ENCODE measurements at places on chromosomes 16 and 17.
A peak's percentile ranks its signal among the peaks of the same experiment; 100 is the strongest.

DNA sequence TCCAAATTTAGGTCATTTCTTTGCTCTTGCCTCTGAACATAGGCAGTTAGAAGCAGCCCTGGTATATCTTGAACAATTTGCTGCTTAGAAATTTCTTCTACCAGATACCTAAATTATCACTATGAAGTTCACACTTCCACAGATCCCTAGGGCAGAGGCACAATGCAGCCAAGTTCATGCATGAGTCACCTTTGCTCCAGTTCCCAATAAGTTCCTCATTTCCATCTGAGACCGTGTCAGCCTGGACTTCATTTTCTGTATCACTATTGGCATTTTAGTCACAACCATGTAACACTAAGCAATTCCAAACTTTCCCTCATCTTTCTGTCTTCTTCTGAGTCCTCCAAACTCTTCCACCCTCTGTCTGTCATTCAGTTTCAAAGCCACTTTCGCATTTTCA, 45.0 kb downstream of the KCNJ16 start:
- no peak for DNase-seq

GRCh38 chr16:11264155-11264832, 4.8 kb downstream of the TNP2 start:
- DNase-seq: no peak

DNA sequence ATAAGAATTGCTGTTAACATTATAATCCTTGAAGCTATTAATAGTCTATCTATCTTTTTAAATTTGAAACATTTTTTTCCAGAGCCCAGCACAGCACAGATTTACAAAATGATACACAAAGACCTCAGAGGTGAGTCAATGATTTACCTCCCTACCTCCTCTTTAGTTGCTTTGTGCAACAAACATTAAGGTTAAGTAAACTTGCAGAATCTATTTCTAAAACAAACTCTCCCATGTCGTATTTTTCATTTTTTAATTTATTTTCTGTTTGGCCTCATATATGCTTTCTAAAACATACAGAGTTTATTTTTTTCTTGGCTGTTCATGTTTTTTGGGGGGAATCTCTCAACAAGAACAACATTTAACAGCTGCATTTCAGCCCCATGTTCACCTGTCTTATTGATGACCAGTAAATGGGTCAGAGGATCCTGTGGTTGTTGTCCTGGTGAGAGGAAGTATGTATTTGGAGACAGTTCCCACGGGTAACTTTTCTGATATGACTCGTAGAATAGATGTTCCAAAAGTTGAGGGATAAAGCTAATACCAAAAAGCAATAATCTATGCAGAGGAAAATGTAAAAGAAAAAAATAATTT, 42.6 kb downstream of the ABCA9 start:
- no peak for DNase-seq

- DNase-seq: peak; percentile 24
These were observed 215.6 kb downstream of the GRIN2A start for GRCh38 chr16:9966569-9967157.

- DNase-seq: peak; percentile 49
These were observed 6.0 kb downstream of the LYRM1 start for GRCh38 chr16:20906341-20907255.

GRCh38 chr16:2319606-2320005, 20.9 kb downstream of the ABCA3 start:
- DNase-seq: no peak

- DNase-seq: no peak
These were observed 26.5 kb upstream of the SBK1 start for GRCh38 chr16:28265822-28266221.

DNA sequence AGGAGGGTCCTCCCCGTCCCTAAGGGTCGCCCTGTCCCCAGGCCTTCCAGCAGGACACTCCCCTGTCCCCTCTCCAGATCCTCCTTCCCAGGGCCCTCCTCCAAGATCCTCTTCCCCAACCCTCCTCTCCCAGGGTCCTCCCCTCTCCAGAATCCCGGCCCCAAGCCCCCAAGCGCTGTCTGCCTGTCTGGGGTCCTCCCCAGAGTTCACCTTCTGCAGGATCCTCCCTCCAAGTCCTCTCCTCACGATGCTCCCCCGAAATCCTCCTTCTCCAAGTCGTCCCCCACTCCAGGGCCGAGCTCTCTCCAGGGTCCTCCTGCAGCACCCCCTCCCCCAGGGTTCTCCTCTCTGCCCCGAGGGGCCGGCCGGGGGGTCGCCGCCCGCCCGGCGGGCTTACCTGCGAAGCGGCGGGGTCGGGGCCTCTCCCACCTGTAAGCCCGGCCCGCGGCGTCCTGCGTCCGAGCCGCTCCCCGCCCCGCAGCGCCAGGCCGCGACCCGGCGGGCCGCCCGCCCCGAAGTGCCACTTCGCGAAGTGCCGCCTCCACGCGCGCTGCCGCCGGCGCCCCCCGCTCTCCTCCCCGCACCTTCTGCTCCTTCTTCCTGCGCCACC, 678 bp upstream of the BAIAP2 start:
- no peak for DNase-seq

- no peak for DNase-seq
These were observed 5.9 kb downstream of the RHBDF1 start for GRCh38 chr16:66309-67182.

DNA sequence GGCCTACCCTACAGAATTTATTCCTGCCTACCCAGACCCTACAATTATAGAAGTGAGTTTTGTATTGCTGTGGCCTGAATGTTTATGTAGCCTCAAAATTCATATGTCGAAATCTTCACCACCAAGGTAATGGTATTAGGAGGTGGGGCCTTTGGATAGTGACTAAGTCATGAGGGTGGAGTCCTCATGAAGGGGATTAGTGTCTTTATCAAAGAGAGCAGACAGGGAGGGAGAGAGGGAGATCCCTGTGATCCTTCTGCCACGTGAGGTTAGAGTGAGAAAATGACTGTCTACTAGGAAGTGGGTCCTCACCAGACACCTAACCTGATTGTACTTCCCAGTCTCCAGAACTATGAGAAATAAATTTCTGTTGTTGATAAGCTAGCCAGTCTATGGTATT, 981 bp upstream of the DUXB start:
- DNase-seq: no peak

DNA sequence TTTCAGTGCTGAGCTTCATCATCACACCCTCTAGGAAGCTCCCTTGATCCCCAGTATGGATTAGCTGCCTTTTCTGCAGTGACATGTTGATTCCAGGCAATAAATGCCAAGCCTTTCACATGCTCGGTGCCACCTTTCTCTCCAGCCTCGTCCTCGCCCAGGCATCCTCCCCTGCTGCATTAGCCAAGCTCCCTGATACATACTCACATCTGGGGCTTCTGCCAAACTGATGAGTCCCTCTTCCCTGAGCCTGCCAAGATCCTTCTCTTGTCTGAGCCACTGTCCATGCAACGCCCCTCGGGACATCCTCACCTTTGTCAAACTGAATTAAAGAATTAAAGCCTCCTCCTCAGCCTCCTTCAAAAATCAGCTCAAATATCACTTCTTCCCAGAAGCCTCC, 538.5 kb upstream of the CDH11 start:
- DNase-seq: no peak

DNA sequence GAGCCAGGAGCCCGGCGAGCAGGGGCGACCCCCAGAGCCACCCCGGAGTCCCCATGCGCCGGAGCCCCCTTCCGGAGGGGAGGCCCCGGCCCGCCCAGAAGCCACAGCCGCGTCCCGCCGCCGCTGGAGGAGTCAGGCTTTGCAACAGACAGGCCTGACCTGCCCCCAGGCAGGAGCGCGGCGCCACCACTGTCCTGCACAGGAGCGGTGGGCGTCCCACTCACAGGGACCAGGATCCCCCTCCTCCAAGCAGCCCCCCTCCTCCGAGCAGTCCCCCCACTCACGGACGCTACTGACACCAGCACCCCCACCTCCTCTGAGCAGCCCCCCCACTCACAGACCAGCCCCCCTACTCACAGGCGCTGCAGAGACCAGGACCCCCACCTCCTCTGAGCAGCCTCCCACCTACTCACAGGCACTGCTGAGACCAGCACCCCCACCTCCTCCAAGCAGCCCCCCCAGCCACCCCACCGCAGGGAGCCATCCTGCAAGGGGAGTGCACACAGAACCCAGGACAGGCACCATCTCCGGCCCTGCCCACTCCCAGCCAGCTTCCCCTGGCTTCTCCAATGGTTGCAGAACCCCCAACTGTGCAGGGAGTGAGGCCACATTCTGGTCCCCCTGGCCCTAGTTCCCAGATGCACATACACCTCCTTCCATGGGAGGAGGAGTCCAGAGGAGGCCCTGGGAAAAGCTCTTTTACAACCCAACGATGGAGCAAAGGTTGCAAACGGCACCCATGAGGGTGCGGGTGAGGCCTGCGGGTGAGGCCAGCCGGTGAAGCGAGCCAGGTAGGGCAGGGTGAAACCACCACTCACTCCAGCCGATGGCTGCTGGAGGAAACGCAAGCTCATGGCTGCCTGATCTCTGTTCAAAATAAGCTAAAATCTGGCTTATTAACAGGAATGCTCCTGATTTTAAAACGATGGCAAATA, 69.9 kb downstream of the ABR start:
- DNase-seq: no peak

- peak; percentile 33 for DNase-seq
These were observed 8.5 kb downstream of the CHTF8 start for GRCh38 chr16:69123910-69124309.

DNA sequence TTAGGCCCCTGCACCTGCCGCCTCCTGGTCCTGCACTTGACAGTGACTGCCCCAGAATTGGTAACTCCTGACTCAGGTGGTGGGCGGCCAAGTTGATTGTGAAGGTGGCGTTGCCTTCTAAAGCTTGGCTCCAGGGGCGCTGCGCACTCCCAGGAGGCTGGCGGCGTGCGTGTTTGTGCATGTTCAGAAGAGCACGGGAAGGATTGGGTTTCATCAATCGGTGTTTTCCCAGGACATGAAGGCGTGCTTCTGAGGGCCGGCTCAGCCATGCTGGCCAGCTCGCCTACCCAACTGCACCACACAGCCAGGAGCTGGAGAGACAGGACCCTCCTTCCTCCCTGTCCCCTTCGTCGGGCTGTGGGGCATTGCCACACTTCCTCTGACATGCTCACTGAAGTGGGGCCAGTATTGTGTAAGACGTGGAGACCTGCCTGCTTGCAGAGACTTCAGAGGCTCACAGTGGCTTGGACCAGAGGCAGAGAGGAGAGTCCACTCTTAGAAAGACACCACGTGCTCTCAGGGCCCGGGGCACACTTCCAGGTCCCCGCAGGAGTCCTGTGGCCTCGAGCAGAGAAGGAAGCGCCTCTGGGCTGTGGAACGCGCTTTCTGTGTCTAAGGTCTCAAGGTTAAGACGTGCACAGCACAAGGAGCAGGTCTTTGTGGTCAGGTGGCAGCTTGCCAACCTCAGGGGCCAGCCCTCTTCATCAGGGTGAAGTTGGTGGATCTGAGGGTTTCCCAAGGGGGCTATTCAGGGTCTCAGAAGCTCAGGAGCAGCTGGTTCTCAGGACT, 2.8 kb downstream of the RAB40C start:
- DNase-seq: no peak

- no peak for DNase-seq
These were observed 11.2 kb upstream of the NUDT16L1 start for GRCh38 chr16:4682084-4682591.

GRCh38 chr17:80257716-80258213, 2.9 kb upstream of the RNF213 start:
- no peak for DNase-seq

DNA sequence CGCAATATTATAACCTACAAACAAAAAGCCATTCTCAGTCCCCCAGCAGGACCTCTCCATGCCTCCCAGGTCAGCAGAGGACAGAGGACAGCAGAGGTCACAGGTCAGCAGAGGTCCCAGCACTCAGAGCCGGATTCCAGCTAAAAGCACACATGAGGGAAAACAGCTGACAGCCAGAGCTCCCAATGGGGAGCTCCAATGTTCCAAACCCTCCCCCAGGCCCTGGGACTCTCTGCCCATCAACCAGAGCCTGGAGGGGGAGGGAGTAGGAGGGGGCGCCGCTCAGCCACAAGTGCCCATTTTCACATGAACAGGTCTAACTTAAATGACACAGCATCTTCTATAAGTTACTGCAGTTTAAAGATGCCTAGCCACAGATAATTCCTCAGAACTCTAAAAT, 77.5 kb downstream of the ANKRD11 start:
- no peak for DNase-seq

DNA sequence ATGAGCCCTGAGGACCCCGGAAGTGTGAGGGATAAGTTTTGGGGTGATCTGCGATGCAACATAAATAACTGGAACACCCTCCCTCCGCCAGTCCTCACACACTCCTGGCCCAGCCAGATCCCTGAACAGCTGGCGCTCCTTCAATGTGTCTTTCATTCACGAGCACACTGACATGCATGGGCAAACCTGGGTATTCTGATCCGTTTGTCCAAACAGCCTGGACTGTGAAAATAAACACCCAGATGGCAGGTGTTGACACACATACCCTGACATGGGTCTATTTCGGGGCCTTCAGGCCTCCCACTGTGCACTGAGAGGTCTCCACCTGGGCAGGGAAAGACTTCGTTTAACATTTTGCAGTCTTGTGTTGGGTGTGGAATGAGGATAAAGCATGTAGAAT, 3.0 kb upstream of the CPNE2 start:
- no peak for DNase-seq

DNA sequence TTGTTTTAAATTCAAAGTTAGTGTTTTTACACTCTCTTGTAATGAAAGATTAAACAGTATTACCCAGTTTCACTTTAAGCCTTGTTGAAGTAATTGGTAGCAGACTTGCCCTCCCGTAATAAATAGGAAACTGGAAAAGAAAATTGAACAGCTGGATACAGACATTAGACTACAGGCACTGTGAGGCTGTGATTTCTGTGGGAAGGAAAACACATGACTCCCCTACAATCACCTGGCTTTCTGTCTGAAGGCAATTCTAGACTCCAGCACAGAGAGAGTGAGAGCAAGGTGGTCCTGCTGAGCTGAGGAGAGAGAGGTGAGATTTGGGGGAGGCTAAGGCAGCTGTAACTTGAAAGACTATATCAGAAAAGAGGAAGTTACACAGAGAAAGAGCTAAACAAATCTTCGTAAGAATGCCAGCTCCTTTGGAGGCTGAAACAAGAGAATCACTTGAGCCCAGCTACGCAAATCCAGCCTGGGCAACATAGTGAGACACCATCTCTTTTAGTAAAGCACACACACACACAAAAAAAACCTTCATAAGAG, 57.8 kb upstream of the CDYL2 start:
- no peak for DNase-seq

- no peak for DNase-seq
These were observed 45.1 kb downstream of the NOG start for GRCh38 chr17:56638591-56639051.

- DNase-seq: no peak
These were observed 23.6 kb downstream of the CIBAR2 start for GRCh38 chr16:85088570-85089199.

DNA sequence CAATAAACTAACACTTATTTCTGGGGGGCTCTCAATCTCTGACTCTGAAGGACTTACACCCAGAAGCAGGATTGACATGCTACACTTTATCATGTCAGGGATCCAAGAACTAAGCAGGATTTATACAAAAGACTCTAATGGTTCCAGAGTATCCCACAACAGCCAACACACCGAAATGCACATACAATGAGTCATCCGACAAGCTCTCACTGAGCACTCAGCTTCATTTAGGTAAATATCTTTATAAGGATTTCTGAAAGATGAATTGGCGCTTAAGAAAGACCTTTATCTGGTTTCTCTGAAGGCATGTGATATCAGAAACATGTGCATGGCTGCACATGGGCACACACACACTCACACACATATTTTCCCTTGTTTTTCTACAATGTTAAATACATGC, 77.2 kb downstream of the TOX3 start:
- DNase-seq: peak; percentile 22
